ENCODE measurements at places on chromosomes 13 and 19. TPM values are rescaled to one million over a fixed set of nuclear protein-coding genes. Genes with fewer than 3 reads are reported as not detected.

The TINCR gene
- 0.08 TPM for total RNA-seq

- no peak for DNase-seq
Measured at GRCh38 chr19:55712804-55713631, 25.2 kb downstream of the NLRP9 start.

The NLRP4 gene
- not detected for total RNA-seq

DNA sequence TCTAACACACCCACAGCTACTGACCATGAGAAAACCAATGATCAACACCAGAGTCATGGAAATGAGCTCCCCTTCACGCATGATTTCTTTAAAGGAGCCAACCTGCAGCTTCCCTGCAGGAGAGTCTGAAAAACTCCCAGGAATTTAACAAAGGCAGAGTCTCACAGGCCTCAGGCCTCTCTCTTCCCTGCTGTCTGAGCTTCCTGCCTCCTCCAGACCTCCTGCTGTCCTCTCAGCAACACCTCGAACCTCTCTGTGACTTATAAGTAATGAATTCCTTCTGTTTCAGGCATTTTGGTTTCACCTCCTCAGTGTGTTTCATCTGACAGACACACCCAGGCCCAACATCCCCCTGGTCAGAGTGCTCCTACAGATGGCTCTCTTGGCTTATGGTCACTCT, 1044.4 kb downstream of the UQCRFS1 start:
- DNase-seq = no peak
